ENCODE measurements at places on chromosomes 3 and 15.

DNA sequence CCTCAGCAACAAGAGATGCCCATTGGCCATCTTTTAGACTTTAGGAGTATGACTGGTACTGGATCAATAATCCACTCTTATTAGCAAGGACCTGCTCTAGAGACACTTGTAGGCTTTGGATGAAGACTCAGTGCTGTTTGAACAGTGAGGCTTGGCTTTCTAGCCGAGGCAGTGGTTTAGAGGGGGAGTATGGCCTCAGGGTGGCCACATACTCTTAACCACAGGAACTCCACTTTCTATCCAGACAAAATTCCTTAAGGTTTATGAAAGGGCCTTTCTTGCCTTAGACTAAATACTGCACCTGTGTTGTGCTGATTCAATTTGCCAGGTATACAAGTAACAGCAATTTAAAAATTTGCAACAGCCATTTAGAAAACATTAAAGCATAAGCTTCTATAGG, 1046.3 kb downstream of the DIPK2A start:
- DNase-seq = no peak

GRCh38 chr15:82093774-82094211, 48.0 kb upstream of the MEX3B start:
- no peak for DNase-seq

GRCh38 chr3:134060561-134061385, 31.0 kb upstream of the SLCO2A1 start:
- DNase-seq = no peak

- no peak for DNase-seq
Measured at GRCh38 chr3:176741664-176742047, 455.6 kb downstream of the TBL1XR1 start.

- DNase-seq = no peak
Measured at GRCh38 chr3:41088882-41089281, 110.4 kb upstream of the CTNNB1 start.
